ENCODE measurements at places on chromosomes 7 and 10. TPM values are rescaled to one million over a fixed set of nuclear protein-coding genes. Genes with fewer than 3 reads are reported as not detected.

DNA sequence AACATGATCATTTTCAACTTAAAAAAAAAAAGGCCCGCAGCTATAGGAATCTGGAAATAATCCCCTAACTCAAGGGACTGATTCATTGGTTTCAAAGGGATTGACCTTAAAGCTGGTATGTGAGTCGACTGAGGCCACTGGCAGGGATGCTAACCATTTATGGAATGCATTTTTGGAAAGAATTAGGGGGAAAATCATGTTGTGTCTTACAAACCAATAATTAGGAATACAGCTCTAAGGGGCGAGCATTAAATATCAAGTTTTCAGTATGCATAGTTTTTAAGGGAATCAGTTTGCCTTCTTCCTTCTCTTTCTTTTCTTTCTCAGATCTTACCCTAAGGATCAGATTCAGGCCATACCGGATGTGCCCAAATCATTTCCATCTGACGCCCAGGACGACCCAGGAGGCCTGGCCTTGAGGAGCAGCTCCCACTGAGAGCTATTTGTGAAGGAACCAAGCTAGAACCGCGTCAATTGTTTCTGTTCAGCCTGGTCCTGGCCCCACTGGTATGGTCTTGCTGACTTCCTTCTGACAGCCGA lies 48.7 kb downstream of the BPGM start:
- DNase-seq: no peak

- DNase-seq: no peak
Observed at GRCh38 chr7:70343519-70343918, 745.2 kb downstream of the AUTS2 start.

DNA sequence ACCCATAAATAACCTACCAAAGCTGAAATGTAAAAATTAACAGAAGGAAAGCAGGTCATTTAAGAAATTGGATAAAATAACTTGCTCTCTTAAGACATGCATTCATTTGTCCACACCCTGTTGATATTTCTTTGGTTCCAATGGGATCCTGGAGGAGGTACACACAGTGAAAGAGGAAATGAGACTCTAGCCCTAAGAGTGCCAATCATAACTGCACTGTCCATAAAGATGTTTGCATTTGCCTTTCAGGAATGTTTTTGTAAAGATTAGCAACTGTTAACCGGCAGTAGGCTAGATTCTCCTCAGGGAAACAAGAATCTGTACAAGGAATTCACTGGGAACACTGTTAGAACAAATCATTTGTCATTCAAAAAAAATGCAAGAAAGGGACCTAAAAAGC lies 61.0 kb downstream of the MEOX2 start:
- no peak for DNase-seq

- no peak for DNase-seq
Observed at GRCh38 chr7:26813432-26813831, 51.0 kb downstream of the SKAP2 start.

DNA sequence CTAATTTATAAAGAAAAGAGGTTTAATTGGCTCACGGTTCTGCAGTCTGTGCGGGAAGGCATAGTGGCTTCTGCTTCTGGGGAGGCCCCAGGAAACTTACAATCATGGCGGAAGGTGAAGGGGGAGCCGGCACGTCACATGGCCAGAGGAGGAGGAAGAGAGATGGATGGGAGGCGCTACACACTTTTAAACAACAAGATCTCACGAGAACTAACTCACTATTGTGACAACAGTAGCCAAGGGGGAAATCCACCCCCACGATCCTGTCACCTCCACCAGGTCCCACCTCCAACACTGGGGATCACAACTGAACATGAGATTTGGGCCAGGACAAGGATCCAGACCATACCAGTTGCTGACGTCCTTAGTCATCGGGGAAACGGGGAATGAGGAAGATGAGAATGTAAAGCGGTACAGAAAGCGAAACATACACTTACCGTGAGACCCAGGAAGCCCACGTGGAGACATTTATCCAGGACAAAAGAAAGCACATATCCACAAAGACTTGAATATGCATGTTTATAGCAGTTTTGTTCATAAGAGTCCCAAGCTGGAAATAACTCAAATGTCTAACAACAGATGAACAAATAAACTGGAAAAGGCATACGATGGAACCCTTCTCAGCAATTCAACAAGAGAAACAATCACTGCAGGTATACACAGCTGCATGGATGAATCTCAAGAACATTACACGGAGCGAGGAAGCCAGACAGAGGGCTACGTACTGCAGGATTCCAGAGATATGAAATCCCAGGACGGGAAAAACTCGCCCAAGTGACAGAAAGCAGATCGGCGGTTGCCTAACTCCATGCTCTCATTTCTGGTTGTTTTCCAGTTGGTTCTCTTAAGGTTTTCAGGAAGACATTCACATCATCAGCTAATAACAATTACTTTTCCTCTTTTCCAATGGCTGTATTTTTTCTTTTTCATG lies 26.2 kb upstream of the INPP5A start:
- DNase-seq: no peak

DNA sequence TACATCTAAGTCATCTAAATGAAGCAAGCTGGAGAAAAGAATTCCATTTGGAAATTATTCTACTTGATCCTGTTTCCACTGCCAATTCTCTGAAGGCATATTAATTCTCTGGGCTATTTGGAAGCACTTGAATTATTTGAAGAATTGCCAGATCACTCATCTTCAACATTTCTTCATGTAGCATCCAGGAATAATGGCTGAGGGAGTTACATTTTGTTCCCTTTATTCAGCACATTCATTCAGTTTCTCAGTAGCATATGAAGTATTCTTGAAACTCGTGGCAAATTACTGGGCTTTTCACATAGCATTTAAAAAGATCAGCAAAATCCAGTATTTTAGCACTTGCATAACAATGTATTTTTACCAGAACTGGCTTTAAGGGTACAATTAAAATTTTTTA lies 127.1 kb upstream of the VIPR2 start:
- no peak for DNase-seq

GRCh38 chr7:39186671-39187070 lies 209.0 kb downstream of the POU6F2 start:
- no peak for DNase-seq

DNA sequence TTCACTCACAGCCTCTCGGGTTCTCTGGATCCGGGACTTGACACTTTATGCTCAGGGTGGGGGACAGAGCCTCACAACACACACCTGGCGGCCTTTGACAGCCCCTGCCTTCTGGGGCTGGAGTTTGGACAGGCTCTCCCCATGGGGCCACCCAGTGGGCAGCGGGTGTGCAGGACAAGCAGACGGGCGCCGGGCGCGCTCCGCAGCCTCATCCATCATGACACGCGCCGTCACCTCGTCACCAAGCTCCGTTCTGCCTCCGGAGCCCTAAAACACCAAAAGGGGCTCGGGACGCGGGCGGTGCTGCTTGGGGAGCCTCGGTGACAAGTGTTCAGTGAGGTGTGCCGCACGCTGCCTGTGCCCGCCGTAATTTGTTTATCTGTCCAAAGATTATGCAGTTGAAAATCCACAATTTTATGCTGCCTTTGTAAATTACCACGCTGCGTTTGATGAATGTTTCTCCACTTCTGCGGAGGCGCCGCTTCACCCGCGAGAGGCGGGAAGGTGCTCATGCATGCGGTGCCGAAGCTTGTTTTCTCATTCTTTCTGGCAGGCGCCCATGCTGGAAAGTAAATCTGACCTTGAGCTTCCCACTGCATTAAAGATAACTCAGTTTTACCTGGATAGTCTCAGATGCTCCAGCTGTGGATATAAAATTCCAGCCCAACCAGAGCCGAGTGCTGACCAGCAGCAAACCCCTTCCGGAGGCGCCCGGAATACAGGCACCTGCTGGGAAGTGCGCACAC lies 6.2 kb downstream of the NKX6-2 start:
- no peak for DNase-seq

- DNase-seq: no peak
Observed at GRCh38 chr7:135447748-135448147, 62.2 kb downstream of the CNOT4 start.

GRCh38 chr7:22932896-22933295 lies 81.0 kb downstream of the HYCC1 start:
- DNase-seq: no peak

TYW1B gene
- total RNA-seq: 5.6 TPM

TMEM225B gene
- total RNA-seq: not detected

SPAM1 gene
- total RNA-seq: not detected

LRIT1 gene
- total RNA-seq: not detected

MYH16 gene
- total RNA-seq: not detected

CREB5 gene
- total RNA-seq: 52.1 TPM

SPDYE5 gene
- total RNA-seq: not detected

Measured in Karpas-422 (cell line).